ENCODE measurements at places on chromosomes 12 and 14. TPM values are rescaled to one million over a fixed set of nuclear protein-coding genes. Genes with fewer than 3 reads are reported as not detected.

NRXN3 gene
- total RNA-seq: 18.0 TPM

TRIM9 gene
- 4.7 TPM for total RNA-seq

CCDC197 gene
- not detected for total RNA-seq

PMCH gene
- not detected for total RNA-seq

AQP2 gene
- total RNA-seq: not detected

DNA sequence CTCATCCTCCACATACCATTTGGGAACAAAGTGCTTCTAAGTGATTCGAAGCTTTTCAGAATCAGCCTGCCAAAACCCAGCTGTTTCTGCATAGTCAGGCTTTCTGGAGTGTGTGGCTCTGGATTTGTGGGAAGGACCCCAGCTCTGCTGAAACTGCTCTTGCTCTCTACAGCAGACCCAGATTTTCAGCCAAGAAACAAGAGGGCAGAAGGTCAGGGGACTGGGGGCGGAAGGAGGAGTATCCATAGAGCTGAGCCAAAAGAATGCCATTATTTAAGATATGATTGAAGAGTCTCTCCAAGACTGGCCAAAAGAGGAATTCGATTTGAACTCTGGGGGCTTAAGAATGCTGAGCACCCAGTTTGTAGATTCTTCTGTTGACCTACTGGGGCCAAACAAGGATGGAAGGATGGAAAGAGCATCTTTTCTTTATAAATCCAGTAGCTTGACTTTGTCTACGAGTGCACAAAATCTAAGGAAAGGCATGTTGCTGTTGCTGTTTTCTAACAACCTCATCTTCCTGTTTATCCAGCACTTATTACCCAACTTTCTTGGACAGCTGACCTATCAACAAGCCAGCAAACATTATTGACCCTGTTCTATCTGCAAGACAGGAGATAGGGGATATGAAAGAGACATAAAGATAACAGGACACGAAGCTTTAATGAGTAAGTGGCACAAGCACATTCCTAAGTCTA is 29.2 kb downstream of the FBLN5 start:
- DNase-seq: no peak

GRCh38 chr12:44052554-44052953 is 216.7 kb downstream of the TMEM117 start:
- DNase-seq: no peak

DNA sequence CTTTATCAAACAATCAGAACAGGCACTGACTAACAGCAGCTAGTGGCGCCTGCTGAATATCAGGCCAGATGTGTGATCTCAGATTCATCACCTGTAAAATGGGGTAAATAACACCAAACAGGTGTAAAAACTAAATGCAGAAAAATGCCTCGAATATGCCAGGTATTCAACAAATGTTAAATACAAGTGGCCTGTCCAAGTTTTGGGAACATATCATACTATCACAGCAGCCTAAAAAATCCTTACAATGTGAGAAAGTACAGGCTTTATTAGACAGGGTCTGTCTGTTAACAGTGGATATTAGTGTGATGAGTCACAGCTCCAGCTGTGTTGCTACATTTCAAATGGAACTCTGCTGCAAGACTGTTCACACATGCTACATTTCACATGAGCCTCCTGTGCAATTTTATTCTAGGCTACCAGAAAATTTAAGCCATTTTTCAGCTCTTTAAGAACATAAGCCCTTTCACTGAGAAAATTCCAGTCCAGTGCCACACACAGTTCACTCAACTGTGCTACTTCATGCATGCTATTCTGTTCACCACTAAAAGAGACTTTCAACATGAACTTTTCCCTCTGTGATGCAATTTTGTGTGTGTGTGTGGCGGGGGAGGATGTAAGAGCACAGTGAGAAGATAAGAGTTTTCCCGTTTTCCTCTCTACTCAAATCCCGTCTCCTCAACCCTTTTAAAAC is 56.7 kb downstream of the MSRB3 start:
- DNase-seq: peak; percentile 87

GRCh38 chr14:45373877-45374276 is 120.9 kb upstream of the MIS18BP1 start:
- no peak for DNase-seq

Data from astrocyte (in vitro differentiated cells and primary cell).